ENCODE measurements at places on chromosomes 16 and 17.

- no peak for DNase-seq
These were observed 16.0 kb upstream of the RASL10B start for GRCh38 chr17:35715416-35715815.

GRCh38 chr16:75415169-75415905, 18.0 kb downstream of the CFDP1 start:
- DNase-seq: no peak

GRCh38 chr17:61299517-61300513, 99.8 kb upstream of the TBX2 start:
- no peak for DNase-seq

DNA sequence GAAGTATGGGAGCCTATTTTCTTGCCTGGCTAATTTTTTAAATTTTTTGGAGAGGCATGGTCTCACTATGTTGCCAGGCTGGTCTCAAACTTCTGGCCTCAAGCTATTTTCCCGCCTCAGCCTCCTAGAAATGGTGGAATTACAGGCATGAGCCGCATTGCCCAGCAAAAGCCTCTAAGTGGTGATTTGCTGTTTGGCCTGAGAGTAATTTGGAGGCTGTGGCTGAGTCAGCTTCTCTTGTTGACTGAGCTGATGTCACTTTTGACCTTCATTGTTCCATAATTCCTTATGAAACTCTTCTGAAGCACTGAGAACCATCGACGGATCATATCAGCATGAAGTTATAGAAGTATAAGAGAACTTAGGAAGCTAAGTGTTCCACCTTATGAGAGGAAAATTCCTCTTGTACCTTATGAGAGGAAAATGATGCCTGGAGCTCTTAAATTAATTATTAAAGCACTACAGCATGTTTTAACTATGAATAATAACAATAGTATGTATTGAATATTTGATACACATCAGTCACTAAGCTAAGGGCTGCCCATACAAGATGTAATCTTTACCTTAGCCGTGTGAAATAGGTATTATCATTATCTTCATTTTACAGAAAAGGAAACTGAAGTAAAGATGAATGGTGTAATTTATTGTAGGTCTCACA, 220.8 kb upstream of the MON1B start:
- no peak for DNase-seq

- no peak for DNase-seq
These were observed 8.2 kb upstream of the PHF12 start for GRCh38 chr17:28959471-28959871.

DNA sequence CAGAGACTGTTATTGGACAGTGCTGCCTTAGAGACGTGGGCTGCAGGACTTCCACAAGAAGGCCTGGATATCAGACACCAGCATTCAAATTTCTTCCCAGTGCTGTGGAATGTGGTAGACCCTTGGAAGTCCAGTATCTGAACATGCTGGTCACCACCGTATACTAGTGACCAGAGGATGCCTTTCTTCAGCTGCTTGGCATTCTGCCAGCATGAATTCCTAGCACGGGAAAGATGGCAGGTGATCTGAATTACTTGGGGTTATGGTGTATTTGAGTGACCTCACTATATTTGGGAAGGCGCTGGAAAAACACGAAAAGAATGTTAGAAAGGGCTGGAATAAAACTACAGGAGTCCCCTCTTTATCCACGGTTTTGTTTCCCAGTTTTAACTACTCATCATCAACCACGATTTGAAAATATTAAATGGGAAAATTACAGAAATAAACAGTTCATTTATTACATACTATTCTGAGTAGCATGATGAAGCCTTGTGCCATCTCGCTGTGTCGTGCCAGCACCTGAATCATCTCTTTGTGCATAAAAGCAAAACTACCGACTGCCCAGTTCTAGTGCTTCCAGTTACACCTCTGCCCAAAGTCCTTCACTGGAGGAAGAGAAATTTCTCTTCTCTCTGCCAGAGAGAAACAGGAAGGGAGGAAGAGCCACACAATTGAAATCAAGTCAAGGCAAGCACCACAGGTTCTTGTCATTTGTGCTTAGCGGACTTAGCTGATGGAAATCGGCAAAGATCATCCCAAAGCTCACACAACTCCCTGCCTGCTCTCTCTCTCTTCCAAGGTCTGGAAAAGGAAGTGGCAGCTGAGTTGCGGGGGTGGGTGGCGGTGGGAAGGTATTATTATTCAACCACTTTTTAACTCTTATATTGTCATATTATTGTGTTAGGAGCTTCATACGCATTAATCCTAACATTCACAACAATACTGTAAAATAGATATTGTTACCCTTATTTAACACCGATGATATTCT, 1.4 kb upstream of the CHST4 start:
- no peak for DNase-seq

- no peak for DNase-seq
These were observed 54.1 kb downstream of the RMI2 start for GRCh38 chr16:11399261-11399831.

DNA sequence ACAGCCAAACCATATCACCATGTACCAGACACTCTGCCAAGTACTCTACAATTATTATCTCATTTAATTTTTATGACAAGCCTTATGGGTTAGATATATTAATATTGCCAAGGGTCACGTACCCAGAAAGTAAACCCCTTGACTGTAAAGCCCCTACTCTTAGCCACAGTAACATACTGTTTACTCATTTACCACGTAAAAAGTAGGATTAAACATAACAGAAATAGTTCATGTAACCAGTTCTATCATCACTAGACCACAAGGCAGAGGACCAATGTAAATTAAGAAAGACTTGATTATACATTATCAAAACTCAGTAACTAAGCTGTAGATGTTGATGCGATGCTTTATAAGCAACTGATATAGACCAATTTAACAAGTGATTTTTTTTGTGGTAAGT, 101.5 kb upstream of the CNTNAP4 start:
- DNase-seq: no peak

- no peak for DNase-seq
These were observed 117.3 kb upstream of the RCVRN start for GRCh38 chr17:10022416-10022815.

DNA sequence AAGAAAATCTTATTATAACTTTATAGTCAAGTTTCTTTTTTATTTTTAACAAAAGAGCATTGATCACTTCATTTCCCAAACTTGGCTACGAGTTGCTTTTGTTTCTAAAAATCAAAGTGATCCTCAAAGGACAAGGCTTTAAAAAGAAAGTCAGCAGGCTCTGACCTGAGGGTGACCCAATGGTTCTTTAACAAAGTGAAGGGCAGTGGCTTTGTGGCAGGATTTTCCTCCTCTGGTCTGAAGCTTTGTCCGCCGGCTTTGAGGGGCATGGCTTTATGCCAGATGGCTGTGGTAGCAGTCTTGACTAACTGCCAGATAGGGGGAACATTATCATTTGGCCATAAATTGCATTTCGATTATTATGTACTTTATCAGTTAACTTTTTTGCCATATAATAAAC, 28.5 kb downstream of the IQCK start:
- DNase-seq: no peak

DNA sequence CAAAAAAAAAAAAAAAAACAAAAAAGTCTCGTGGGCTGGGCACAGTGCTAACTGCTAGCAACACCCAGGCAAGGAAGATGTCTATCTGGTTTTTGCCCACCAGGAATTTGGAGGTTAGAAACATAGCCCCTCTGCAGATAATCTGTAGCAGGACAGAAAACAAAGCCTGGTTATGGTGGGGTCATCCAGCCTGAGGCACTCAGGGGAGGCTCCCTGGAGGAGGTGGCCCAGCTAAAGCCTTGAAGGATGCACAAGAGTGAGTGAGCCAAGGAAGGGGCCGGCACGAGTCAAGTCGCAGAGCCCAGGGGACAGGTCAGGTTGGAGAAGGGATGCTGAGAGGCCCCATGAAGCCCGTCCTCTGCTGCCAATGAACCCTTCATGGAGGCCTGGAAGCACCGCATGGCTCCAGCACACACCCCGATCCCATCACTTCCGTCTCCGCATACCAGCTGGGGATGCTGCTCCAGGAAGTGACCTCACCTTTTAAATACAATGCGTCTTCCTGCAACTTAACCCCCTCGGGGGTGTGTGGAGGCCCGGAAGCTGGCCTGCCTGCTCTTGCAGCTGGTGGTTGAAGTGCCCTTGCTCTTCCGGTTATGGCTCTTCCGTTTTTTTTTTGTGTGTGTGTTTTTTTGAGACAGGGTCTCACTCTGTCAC, 86.5 kb downstream of the ENGASE start:
- no peak for DNase-seq

- no peak for DNase-seq
These were observed 1.5 kb downstream of the ATXN7L3 start for GRCh38 chr17:44197980-44198720.

- no peak for DNase-seq
These were observed 34.2 kb downstream of the ZNF423 start for GRCh38 chr16:49821614-49822282.

GRCh38 chr16:31221357-31222160, 4.6 kb upstream of the PYDC1 start:
- DNase-seq: no peak

- DNase-seq: no peak
These were observed 17.5 kb downstream of the TMEM132E start for GRCh38 chr17:34596920-34597319.

DNA sequence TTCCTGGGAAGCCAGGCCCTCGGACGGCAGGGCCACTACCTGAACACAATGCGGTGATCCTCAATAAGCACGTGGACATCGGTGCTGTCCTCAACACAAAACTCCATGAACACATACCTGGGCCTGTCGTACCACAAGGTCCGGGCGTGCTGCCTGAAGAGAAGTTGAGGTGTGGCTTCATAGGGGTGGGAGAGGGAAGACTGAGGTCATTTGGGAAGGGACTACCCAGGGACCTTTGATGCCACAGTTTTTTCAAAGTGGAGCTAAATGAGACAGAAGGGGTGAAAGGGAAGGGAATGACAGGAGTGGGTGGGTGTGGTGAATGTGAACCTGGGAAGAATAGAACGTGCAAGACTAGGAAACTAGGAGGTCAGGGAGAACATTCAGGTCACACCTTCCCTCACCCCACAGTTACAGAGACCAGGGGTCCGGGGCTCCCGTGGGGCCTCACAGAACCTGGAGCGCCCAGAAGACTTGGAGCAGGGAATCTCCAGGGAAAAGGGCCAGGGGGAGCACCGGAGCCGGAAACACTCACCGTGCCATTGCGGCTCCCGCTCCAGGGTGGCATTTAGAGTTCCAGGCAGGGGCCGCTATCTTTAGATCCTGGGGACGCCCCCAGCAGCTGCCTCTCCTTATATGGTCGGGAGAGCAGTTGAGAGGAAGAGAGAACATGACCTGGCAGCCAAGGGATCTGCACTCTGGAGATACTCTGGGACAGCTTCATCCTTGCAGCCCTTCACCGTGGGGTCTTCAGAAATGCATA, at the start of gene PTGES3L:
Gene PTGES3L, minus strand, starts transcription at position 570 of the 763 bp plus-strand sequence. Its CDS starts 27 bp downstream, at position 543.
- no peak for DNase-seq

GRCh38 chr16:27470567-27471431, 68.8 kb downstream of the IL21R start:
- DNase-seq: no peak

- no peak for DNase-seq
These were observed 56.2 kb upstream of the CRISPLD2 start for GRCh38 chr16:84763629-84764028.

GRCh38 chr17:49180303-49180702, 30.1 kb downstream of the GNGT2 start:
- peak; percentile 59 for DNase-seq

GRCh38 chr17:71639865-71640264, 481.0 kb upstream of the SOX9 start:
- DNase-seq: no peak

- DNase-seq: no peak
These were observed 475.0 kb downstream of the HS3ST3B1 start for GRCh38 chr17:14775731-14776492.

DNA sequence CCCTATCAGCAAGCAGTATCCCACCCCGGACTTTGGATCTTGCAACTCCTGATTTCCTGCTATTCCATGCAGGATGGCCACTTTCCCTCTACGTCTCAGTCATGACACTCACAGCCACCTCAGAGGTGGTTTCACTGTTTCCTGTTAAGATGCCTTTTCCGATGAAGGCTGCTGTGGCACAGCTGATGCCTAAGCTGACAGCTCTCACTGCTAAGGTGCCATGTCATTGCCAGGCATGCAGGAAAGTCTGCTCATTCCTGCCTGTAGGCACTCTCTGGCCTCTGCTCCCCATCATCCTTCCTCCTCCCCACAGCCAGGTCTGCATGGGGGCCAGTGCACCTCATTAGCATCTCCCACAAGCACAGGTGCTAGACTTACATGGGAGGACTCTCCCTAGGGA, 173.0 kb downstream of the CBLN1 start:
- DNase-seq: no peak

GRCh38 chr16:55169780-55170179, 154.2 kb upstream of the IRX6 start:
- no peak for DNase-seq

DNA sequence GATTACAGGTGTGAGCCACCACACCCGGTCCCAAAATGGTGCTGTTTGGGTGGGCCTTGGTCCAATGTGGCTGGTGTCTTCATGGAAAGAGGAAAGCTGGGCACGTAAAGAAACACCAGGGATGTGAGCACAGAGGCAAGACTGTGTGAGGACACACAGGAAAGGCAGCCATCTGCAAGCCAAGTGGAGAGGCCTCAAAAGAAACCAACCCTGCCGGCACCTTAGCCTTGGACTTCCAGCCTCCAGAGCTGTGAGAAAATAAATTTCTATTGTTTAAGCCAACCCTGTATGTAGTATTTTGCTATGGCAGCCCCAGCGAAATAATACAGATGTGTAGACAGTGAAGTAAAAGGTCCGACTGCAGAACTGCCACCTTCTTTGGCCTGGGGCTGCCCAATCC, 68.7 kb downstream of the SLC39A11 start:
- DNase-seq: no peak

DNA sequence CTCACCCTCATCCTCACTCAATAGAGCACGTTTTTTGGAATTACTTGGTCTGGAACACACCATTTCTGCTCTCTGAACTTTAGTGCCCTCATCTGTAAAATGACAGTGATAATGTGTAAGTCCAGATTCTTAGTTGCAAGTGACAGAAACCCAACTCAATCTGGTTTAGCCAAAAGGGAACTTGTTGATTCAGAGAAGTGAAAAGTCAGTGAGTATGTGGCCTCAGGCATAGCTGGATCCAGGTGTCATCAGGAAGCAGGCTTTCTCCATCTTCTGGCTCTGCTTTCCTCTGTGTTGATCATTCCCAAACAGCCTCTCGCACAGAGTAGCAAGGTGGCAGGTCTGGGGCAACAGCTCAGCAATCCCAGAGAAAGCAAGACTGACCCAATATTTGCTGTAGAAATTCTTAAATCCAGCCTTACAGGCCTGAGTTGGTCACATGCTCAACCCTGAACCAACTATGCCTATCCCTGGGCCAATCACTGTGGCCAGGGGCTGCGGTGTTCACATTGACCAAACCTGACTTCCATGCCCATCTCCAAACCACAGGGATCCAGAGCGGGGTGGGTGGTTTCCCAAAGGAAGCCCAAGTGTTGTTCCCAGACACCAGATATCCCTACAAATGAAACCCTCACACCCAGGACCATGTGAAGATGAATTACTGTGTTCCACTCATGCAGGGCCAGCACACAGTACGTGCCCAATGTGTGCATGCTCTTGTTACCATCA, 23.3 kb upstream of the ALKBH5 start:
- DNase-seq: no peak

- no peak for DNase-seq
These were observed 1.5 kb downstream of the MGAT5B start for GRCh38 chr17:76869496-76870376.
